ENCODE measurements at places on chromosomes 11 and 22. TPM values are rescaled to one million over a fixed set of nuclear protein-coding genes. Genes with fewer than 3 reads are reported as not detected.

- DNase-seq = no peak
Measured at GRCh38 chr22:47192651-47193437, 430.4 kb downstream of the TBC1D22A start.

DNA sequence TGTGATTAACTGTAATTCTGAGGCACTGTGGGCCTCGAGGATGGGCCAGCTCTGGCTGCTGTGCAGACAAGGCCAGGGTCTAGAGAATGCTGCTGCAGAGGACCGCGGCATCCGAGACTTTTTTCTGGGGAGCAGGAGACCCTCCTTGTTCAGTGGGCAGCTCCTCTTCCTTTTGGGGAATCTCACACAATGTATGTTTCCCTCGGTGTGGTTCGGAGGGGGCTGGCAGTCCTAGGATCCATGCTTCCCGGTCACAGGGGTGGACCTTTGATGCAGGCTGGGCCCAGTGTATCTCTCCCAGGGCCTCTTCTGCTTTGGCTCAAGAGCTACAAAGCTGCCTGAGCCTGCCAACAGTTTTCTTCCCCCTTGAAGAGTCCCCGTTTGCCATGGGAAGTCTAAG is 31.5 kb downstream of the MYEOV start:
- no peak for DNase-seq

GRCh38 chr22:45534339-45535192 is 31.9 kb downstream of the FBLN1 start:
- no peak for DNase-seq

The BIRC3 gene
- 3.5 TPM for total RNA-seq

Data from dorsolateral prefrontal cortex (tissue), 122 donors.